ENCODE measurements at places on chromosomes 2 and 18. TPM values are rescaled to one million over a fixed set of nuclear protein-coding genes. Genes with fewer than 3 reads are reported as not detected.

GRCh38 chr18:13359210-13359609 is 140.7 kb downstream of the LDLRAD4 start:
- DNase-seq, result no peak

DNA sequence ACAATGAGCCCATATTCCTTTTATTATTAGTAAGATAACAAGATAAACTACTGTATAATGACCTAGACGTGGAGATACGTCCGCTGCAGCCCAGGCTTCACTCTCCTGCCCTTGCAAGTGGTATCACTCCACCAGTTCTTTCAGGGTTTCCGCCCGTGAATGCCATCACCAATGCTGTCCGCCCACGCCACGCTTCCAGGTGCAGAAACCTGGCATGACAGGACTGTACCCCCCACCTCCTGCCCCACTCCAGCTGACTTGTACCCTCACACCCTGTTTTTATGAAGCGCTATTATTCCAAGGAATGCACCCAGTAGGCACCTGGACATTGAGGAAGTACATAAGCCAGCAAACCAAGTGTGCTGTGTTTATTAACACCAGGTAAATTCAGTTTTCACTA is 79.8 kb downstream of the MYT1L start:
- no peak for DNase-seq

GRCh38 chr18:57434536-57435494 is at the start of gene ONECUT2:
ONECUT2 (plus strand) TSS chr18:57435374; CDS start chr18:57435717, 343 bp downstream.
- no peak for DNase-seq

- DNase-seq, result no peak
Observed at GRCh38 chr18:44731530-44732237, 51.0 kb downstream of the SETBP1 start.

NT5C1B gene
- not detected for total RNA-seq

TMEM182 gene
- total RNA-seq, result 3.8 TPM
